ENCODE measurements at places on chromosomes 12 and 14.

DNA sequence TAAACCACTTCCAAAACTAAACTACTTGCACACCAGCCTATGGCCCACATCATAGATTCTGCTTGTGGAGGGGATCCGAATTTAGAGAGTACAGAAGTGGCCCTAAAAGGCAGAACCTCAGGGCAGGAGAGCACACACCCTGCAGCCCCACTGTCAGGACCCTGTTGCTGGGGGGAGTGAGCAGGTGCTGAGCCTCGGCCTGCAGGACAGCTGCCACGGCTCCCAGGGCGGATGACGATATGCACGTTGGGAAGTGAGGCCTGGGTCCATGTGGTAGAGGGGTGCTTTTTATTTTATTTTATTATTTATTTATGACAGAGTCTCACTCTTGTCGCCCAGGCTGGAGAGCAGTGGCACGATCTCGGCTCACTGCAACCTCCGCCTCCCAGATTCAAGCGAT lies 73.5 kb downstream of the TNFAIP2 start:
- no peak for DNase-seq

DNA sequence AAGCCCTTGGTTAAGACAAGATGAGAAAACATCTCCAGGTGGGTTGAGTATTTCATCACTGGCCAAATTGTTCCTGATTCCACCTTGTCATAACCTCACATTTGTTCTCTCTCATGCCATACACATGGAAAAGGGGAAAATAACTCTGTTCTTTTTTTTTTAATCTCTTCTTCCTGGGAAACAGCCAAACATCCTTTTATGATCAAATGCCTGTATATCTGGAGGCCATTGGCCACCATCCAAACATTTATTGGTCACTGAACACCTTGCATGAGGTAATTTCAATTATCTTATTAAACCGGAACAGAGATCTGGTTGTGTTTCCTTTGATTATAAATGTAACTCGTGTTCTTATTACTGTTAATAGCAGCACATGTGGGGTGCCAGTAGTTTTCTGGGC lies 469.6 kb downstream of the NPAS3 start:
- no peak for DNase-seq

DNA sequence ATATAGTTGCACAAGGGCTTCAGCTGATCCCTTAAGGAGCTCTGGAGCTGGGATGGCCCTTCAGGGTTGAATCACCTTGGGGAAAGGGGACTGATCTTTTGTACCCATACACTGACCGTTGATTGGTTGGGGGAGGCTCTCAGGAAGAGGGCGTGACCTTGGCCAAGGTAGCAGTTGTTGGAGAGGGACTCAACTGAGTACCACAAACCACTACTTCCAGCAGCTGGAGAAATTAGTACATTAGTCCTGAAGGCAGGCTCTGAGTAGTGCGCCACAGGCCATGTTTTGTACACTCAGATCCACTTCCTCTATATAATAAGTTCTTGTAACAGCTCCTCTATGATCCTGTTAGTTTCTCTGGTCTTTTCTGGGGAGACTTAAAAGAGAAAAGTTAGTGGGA lies 317.6 kb downstream of the CCDC91 start:
- DNase-seq: no peak

GRCh38 chr12:130452546-130452945 lies 114.9 kb downstream of the PIWIL1 start:
- DNase-seq: no peak

DNA sequence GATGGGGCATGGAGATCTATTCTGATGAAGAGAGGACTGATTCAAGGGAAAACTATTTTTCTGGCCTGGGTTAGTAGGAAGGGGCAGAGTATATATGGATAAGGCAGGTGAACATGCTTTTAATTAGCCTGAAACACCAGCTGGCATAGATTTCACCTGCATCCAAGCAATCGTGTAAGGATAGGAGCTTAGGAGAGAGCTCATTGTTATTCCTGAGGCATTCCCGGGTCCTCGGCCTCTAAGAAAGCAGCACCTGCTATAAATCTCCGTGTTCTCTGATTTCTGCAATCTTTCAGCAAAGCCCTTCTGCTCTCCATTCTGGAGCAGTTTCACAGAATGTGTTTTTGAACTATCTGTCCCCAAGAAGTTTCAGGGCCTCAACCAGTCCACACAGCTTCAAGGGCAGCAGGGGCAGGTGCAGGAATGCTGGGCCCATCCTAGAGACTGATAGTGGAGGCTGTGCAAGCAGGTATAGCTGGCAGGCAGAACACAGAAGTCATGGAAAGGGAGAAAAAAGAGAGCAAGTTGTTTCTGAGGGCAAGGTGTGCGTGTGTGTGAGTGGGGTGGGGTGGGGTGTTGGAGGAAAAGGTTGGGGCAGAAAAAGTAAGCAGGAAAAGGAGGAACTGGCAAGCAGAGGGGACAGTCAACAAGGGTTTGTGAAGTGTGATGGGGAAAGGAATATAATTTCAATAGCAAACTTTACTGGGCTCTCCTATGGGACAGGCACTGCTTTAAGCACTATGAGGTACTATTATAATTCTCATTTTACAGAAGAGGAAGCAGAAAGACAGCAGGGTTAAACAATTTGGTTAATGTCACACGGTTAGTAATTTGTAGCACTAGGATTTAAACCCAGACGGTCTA lies 203.7 kb upstream of the SSTR1 start:
- DNase-seq: no peak

DNA sequence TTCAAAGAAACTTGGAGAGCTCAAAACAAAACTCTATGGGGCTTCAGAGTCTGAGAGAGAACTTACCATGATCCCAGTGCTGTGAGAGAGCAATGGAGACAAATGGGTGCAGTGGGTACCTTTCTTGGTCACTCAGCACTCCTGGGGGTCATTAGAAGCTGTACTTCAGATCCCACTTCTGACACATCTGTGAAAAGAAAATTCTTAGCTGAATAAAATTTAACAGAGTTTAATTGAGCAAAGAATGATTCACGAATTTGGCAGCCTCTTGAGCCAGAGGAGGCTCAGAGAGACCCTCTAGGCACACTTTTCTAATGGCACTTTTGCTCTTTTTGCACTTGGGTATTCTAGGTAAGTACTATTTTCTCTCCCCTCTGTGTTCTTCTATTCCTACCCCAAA lies 96.8 kb upstream of the SYT10 start:
- DNase-seq: no peak

DNA sequence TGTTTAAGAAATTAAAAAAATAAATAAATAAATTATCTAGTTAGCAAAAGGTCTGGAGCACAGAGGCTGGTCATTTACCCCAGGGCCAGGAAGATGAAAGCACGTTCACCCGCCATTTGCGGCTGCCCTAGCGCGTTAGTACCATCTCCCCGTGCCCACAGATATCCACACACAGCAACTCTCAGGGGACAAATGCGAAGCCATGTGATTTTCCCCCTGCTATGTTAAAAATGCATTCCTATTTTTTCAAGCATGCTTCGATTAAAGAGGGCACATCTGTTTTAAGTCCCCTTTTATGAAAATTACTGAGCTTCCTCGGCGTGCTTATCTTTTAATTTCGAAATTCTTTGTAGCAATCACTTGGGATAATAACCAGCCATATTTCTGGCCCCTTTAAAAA lies 56.9 kb upstream of the PIWIL1 start:
- no peak for DNase-seq

GRCh38 chr12:109575683-109576082 lies 2.1 kb downstream of the MVK start:
- DNase-seq: no peak

GRCh38 chr12:58435647-58436046 lies 484.7 kb downstream of the LRIG3 start:
- no peak for DNase-seq

DNA sequence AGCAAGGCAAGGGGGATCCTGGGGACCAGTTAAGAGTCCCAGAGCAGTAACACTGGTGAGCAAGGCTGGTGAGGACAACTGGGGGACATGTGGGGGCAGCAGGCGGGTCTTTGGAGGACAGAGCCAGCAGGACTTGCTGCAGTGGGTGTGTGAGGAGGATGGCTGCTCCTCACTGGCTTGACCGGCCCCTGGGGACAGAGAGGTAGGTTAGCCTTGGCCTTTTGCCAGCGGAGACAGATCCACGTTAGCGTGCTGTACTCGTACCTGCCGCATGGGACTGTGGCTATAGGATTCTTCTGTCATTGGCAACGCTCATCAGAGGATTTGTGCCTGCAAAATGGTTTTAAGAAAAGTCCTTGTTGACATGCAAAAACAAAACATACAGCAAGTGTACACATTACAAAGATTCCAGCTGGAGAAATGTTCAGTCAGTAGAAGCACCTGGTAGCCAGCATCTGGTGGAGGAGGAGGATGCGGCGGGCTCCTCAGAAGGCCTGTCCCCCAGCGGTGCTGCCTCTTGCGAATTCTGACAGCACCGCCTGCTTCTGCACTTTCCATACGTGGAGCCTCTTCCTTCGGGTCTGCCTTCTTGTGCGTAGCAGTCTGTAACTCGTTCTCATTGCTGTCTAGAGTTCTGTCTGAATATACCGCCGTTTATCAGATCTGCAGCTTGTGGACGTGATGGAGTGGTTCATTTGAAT lies 91.3 kb downstream of the EP400 start:
- DNase-seq: no peak

GRCh38 chr14:38481952-38482678 lies 226.2 kb upstream of the CLEC14A start:
- no peak for DNase-seq

- DNase-seq: no peak
These were observed 857 bp downstream of the ETNK1 start for GRCh38 chr12:22625762-22626294.

- DNase-seq: no peak
These were observed 73.5 kb downstream of the PPP2R5C start for GRCh38 chr14:101834800-101835547.

DNA sequence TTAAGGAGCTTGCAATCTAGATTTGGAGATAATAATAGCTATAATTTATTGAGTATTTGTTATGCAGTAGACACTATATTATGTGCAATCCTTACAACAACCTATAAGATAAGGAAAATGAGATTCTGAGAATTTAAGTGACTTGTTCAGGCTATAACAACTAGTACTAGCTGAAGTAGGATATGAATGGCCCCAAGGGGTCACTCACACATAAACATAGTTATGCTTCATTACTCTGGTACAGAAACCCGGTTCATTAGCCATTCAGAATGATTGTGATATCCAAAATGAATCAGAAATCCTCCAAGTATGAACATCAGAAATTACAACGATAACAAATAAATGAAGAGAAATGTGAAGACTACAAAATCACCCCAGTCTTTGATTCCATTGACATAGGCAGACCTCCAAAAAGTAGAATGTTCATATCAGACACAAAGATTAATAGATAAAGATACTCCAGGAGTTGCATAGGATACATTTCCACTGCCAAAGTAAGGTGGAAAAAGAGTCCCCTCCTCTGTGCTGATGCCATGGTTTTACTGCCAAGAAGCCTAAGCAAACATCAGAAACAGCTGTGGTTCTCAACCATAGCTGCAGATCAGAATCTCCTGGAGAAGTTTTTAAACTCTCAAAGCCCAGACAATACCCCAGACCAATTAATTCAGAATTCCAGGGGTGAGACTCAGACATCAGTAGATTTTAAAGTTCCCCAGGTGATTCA lies 8.6 kb upstream of the NID2 start:
- DNase-seq: no peak

DNA sequence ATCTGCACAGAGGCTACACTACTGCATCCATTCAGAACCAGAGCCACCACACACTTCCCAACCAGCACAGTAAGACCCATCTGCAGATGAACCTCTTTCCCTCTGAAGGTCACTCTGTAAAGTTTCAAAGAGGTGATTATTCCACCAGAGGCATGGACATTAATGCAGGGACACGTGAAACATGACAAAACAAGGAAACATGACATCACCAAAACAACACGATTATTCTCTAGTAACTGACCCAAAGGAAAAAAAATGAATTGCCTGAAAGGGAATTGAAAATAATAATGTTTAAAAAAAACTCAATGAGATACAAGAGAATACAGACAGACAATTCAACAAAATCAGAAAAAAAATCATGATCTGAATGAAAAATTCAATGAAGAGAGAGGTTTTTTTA lies 139.1 kb downstream of the RERGL start:
- DNase-seq: no peak

DNA sequence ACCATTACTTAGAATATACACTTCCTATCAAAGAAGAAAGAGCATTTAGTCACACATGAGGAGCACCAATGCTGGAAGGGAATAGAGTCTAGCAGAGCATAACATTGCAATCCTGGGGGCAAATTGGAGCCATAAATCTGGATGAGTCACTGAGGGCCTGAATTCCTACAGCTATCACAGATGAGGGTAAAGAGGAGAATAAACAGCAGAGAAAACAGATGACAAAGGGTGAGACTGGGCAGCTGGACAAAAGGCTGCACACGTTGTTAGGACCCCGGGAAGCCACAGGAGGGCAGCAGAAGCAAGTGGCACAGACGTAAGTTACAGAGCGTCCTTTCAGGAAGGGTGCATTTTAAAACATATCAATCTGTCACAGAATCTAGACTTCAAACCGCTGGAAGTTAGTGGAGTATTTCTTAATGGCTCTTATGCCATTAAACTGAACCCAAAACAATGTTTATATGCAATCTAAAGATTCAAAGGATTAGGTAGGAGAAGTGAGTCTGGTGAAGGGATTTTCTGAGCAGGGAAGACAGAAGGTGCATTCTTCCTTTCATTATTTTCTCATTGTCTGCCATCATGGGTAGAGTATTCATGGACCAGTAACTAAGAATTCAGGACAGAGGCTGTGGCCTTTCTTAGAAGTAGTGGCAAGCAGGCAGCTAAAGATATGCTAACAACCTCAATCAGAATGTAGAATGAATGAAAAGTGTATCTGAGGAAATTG lies 159.8 kb upstream of the DAAM1 start:
- no peak for DNase-seq

DNA sequence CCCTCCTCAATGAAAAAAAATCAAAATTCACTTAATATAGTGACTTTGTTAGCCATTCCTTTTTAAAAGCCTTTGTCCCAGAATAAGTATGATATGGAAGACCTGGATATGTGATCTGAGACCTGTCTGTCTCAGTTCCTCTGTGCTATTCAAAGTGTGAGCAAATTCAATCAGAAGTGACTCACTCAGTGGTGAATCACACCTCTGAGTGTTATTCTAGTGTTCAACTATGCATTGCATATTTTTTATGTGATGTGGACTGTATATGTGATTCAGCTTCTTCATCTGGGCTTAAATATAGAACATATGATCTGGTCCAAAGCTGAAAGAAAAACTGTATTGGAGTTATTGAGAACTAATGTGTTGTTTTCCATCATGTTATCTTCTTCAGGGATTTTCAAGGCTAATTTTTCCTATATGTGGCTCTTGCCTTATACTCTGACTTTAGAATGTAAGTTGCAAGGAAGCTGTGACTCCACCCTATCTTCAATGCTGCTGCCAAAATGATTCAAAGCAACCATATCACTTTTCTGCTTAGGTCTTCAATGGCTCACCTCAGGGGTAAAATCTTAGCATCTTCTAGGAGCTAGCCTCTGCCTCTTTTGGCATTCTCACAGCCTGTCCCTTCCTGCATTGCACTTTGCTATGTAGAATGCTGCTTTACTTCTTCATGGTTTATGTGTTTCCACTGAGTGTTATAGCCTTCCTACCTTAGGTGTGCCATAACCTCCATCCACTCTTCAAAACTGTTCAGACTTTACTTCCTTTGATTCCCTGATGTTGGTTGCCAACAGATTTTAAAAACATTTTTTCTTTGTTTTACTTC lies 169.8 kb downstream of the OTOGL start:
- no peak for DNase-seq
